GM12891 (cell line): ENCODE measurements at places on chromosomes 12 and 14.

GRCh38 chr14:64217308-64217707 is 76.9 kb downstream of the ESR2 start:
- DNase-seq = no peak

- DNase-seq = no peak
These were observed 31.9 kb downstream of the ERG28 start for GRCh38 chr14:75628816-75629215.

DNA sequence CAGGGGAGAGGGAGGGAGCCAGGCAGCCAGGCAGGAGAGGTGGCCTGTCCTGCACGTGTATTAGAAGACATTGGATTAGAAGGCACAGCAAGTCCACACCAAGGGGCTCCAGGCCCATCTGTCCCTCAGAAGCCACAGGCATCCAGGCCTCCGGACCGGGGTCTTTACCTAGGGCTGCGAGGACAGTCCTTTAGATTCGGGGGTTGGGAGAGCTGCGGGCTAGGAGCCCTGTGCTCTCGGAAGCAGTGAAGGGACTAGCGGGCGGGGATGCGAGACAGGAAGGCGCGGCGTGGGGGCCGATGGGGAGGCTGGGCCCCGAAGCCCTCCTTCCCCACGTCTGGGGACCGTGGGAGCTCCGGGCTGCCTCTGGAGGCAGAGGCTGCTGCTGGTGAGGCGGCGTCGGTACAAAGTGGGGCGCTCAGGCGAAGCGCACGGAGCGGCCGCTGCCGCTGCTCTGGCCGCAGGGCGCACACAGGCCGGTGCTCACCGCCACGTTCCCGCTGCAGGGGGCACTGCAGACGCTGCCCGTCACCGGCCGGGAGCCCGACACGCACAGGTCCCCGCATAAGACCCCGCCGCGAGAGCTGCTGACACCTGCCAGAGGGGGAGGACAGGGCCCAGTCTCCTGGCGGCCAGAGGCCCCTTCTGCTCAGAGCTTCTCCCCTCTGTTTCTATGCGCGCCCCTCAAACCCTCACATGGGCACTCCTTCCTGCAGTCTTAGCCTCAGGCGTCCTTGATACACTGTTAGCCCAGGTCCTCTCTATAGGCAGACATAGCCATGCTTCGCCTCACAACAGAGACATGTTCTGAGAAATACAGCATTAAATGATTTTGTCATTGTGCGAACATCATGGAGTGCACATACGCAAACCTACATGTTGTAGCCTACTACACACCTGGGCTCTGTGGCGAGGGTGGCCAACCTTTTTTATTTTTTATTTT is 17.3 kb downstream of the KRT7 start:
- no peak for DNase-seq

DNA sequence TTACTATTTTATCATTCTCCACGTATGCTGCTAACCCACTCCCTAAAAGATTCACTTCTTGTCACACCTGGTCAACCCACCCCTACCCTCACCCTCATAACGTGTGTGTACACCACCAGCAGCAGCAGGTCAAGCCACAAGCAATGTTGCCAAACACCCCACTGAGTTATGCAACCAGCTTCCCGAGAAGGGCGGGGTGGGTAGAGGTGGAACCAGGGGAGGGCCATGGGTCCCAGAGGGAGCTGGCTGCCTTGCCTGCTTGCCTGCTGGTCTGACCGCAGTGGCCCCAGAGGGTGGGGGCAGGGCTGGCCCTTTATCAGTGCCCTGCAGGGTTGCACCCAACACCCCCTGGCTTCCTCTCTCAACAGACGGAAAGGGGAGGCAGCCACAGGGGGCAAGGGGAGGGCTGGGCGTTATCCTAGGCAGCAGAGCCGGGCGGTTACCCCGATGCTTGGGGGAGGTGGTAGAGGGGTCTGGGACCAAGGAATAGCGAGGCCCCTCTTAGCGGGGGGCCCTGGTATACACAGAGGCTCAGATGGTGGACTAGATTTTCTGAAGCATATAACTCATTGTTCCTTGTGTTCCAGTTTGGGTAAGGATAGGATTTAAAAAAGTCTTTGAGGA is 3.5 kb upstream of the NFE2 start:
- no peak for DNase-seq

DNA sequence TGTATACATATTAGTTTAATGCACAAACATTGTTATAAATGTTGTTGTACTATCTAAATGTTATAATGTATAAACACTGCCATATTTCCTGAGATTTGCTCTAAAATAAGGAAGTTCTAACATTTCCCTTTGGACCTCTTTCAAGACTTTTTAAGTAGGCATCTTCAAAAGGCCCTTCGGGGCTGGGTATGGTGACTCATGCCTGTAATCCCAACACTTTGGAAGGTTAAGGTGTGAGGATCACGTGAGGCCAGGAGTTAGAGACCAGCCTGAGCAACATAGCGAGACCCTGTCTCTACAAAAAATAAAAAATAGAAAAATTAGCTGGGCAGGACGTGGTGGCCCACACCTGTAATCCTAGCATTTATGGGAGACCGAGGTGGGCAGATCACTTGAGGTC is 35.5 kb downstream of the FBLN5 start:
- no peak for DNase-seq

- no peak for DNase-seq
These were observed 42.4 kb downstream of the TRIP11 start for GRCh38 chr14:91997492-91997891.

GRCh38 chr12:104740668-104741067 is 217.4 kb downstream of the SLC41A2 start:
- no peak for DNase-seq

DNA sequence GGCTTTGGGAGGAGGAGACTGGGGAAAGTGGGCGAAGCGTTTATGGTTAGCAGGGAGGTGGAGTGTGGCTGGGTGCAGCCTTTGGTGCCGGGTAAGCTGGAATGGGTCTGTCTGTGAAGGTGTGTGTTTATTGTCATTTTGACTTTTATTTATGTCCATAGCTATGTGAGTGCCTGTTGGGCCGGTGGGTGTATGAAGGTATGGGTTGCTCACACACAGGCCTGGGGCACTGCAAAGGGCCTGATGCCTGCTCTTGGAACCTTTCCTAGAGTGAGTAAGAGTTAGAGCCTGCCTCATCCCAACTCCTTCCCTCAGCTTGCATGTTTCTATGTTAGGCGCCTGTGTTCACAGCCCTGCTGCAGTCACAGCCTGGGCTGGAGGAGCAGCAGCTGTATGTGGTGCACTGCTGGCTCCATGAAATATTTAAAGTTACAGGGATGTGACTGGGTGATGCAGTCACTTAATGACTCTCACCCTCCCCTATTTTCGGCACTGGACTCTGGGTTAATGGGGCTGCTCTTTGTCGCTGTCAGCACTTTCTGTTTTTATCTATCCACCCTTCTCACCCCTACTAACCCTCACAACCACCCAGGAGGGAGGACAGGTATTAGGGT is 2.6 kb upstream of the PPP1R1A start:
- DNase-seq = no peak

DNA sequence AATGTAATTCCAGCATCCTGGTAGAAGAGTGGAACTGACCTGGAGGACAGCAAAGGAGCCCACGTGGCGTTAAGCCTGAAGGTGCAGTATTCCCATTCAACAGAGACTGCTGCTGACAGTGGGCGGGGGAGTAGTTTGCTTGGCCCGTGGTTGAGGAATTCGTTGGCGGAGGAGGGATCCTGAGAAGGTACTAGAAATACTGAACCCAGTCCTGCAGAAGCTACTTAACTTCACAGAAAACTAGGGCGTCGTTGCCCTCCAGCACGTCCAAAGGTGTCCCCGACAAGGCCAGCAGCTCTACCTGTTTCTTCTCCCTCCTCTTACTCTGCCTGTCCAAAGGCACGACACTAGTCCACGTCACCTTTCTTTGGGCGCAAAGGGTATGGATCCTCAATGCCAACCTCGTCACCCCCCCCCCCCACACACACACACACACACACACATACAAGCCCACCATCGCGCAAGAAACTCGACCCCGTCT is 303 bp downstream of the PUS7L start:
- DNase-seq = peak; percentile 7

DNA sequence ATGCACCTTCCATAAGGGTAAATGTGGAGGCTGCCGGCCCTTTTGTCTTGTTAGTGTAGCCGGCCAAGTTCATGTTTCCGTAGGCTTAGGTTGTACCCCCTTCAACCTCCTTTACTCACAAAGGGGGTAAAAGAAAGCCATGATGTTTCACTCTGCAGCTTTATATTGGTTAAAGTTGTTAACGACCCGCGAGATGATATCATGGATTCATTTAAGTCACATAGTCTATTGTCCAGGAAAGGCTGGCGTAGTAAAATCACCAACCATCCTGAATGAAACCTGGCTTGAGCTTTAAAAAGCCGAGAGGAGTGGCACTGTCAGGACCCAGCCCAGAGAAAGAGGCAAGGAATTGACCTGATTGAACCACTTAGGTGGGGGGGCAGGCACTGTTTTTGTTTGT is 1.3 kb downstream of the UNG start:
- DNase-seq = no peak

DNA sequence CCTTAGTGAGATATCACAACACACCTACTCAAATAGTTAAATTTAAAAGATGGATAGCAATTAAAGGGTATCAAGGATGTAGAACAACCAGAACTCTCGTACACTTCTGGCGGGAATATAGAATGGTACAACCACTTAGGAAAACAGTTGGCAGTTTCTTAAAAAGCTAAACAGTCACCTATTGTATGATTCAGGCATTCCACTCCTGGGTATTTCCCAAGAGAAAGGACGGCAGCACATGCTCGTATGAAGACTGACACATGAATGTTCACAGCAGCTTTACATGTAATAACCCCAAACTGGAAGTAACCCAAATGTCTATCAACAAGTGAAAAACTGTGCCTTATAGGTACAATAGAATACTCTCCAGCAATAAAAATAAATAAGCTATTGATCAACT is 465.2 kb downstream of the VRK1 start:
- no peak for DNase-seq

DNA sequence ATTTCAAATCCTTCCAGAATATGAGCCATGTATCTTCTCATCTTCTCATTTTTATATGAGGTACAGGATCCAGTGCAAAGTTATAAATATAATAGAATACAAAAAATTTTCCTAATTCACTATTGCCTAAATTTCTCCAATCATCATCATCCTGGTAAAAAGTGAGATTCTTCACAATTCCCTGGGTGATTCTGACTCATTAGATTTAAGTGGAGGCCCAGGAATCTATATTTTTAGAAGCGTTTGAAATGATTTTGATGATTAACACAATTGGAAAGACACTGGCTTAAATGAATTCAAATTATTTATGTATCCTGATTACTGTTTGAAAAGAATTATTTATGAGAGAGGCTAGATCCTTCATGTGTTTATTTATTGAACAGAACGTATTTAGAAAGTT is 380.3 kb upstream of the PDE3A start:
- no peak for DNase-seq
